ENCODE measurements at places on chromosomes 4 and X.

DNA sequence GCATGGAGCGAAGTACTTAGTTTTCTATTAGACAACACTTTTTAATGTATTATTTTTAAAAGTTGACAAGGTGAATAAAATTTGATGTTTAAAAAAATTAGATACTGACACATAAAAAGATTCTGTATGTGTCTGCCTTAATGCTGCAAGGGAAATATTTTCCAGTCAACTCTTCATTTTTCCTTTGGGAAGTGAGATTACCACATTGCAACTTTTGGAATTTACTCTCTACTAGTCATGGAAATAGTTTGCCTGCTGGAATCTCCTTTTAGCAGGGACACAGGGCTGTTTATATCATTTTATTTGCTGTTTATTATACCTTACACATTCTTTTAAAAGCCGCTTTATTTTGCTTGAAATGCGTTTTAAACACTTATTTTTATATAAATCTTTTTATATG is 135.1 kb downstream of the MID1 start:
- DNase-seq = no peak

DNA sequence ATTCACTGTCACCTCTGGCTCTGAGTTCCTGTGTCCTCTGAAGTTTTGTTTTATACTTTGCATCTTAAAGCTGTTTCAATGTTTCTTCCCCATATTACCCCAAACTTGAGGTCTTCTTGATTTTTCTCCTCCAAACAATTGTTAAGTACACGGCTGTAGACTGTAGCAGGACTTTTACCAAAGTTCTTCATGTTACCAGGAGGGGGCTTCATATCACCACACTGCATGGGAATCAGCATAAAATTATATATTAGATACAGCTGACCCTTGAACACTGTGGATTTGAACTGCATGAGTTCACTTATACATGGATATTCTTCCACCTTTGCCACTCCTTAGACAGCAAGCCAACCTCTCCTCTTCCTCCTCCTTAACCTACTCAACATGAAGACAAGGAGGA is 56.6 kb downstream of the SPATA18 start:
- DNase-seq = no peak

DNA sequence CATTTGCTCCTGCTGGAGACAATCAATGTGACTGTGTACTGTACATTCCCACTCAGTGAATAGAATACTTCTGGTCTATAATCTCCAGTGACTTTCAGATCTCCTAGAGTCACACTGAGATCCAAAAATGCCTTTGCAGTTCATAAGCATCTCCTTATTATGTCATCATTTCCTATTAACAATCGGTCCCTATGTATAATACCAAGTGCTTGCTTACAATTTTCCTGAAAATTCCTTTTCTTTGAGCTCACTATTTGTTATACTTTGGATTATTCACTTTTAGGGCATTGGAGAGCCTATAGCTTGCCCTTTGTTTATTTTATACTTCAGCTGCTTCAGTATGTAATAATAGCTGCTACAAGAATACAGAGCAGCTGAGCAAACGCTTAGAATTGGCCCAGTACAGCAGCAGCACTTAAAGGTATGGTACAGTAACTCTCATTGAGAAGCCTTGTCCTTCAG is 313.0 kb downstream of the DCTD start:
- DNase-seq = peak; percentile 4

GRCh38 chr4:141926406-141926805 is 290.0 kb downstream of the IL15 start:
- no peak for DNase-seq

DNA sequence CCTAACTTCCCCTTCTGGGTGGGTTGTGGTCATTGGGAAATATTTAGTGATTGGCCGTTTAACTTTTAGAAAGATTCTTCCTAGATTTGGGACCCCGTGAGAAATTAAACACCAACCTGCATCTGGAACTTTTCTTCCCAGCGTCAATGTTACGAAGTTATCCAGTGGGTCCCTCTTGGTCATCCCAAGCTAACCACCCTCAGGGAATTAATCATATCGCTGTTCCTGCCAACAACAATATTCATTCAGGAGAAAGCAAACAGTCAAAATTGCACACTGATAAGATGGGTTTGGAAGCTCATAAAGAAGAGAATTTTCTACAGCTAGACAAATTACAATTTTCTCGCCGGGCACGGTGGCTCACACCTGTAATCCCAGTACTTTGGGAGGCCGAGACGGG is 121.2 kb upstream of the STX18 start:
- DNase-seq = no peak

- peak; percentile 21 for DNase-seq
Observed at GRCh38 chr4:52883707-52884669, 21.9 kb downstream of the RASL11B start.

DNA sequence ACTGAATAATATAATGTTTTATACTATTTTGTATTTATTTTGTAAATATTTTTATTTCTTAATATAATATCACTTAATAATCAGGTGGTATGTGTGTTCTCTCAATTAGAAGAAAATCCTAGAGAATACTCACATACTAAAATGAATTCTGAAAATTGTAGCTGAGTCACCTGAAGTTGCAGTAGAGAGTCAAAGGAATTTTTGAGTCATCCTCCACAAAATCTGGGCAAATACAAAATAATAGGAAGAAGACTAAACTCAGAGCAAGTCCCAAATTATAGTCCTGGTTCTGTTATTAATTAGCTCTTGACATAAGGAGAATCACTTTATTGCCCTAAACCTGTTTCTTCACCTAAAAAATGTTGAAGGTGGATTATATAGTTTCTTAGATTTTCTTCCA is 57.8 kb downstream of the SPATA4 start:
- peak; percentile 47 for DNase-seq

- DNase-seq = no peak
Observed at GRCh38 chrX:24662352-24662751, 15.2 kb upstream of the PCYT1B start.

DNA sequence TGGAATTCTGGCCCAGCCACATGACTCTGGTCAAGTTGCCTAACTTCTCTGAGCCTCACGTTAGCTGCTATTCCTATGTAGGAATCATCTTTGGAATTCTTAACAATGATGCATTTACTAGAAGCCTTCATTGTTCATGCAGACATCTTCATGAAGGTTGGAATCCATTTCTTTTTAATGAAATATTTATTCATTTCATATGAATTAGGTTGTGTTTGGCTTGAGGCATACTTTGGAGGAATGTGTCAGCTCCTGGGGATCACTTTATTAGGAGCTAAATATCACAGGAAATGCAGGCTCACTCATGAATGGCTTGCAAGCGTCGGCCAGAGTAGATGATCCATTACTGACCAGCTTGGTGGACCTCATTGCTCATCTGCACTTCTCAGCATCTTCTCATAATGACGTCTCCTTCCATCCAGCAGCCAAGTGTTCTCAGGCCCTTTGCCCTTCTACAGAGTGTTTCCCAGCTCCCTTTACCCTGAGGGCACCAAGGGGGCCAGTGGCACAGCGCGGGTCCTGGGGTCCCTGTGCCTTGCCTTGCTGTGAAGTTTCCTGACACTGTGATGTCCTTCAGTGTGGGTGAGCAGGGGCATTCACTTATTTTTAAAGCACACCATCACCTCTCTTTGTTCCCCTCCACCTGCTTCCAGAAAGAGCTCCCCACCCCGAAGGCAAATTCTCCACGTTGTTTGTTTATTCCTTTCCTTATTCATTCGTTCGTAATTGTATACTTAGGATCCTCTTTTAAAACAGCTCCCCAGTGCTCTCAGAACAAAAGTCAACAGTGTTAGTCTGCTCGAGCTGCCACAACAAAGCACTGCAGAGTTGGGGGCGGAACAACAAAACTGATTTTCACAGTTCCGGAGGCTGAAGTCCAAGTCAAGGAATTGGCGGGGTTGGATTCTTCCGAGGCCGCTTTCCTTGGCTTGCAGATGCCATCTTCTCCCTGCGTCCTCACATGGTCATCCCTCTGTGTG is 106.8 kb downstream of the STK32B start:
- DNase-seq = peak; percentile 29

- DNase-seq = no peak
Observed at GRCh38 chrX:147737690-147738089, 174.0 kb upstream of the FMR1 start.

- DNase-seq = no peak
Observed at GRCh38 chr4:10753336-10753735, 68.8 kb upstream of the CLNK start.

DNA sequence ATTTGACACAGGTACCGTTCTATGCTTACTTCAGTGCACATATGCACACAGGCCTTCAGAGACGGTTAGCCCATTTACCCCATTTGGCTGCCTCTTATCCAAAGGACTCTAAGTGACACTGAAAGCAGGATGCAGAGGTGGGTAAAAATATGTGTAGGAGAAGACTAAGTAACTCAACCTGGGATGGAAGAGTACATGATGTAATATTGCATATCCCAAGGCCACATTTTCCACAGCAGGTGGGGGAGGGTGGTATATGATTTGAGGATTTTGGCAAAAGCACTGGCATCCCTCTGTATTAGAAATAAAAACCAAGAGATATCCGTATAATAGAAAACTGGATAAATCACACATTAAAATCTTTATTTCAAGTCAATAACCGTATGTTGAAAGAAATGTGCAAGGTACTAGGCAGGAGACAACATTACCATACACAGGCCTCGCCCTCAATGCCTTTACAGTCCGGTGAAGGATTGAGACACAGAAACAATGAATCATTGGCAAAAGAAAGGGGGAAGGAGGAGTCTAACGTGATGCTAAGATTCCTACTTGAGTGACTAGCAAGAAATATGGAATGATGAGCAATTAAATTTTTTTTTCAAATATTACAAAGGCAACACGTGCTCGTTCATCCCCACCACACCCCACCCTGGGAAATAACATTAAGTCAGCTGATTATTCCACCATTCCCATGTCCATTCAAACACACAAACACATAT is 161.0 kb upstream of the RASGEF1B start:
- DNase-seq = peak; percentile 92

- no peak for DNase-seq
Observed at GRCh38 chr4:43512253-43512652, 619.7 kb downstream of the GRXCR1 start.

DNA sequence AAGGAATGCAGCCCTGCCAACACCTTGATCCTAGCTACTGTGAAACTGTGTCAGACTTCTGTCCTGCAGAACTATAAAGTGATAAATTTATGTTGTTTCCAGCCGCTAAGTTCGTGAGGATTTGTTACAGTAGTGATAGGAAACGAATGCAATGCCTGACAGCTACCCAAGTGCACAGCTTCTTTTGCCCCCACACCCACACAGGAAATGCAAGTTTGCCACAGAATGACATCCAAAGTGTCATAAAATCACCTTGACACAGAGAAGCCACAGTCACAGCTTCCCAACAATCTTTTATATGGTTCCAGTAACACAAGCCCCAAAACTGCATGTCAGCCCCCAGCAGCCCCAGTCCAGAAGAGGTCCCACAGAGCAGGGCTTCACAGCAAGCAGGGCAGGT is 216.9 kb upstream of the S100G start:
- DNase-seq = no peak

DNA sequence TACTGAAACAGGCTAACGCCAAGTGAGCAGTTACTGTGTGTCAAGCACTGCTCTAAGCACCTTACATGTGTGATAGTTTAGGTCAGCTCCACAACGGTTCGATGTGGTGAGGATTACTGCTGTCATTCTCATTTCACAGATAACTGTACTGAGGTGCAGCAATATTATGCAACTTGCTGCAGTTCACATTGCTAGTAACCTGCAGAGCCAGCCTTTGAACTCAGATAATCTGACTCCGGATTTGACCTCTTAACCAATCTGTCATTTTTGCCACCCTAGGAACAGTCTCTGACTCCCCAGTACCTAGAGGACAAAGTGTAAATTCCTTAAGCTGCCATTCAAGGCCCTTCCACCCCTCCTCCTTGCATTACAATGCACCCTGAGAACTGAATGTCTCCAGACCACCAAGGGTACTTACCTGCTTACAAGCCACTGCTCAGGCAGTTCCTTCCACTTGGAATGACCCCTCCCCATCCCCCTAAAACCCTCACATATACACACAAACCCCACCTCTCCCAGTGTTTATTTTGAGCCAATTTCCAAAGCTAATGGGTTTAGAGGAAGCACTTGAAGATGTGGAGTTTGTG is 24.9 kb downstream of the EFNB1 start:
- DNase-seq = no peak

- DNase-seq = no peak
Observed at GRCh38 chr4:35653451-35653850, 590.9 kb downstream of the ARAP2 start.

DNA sequence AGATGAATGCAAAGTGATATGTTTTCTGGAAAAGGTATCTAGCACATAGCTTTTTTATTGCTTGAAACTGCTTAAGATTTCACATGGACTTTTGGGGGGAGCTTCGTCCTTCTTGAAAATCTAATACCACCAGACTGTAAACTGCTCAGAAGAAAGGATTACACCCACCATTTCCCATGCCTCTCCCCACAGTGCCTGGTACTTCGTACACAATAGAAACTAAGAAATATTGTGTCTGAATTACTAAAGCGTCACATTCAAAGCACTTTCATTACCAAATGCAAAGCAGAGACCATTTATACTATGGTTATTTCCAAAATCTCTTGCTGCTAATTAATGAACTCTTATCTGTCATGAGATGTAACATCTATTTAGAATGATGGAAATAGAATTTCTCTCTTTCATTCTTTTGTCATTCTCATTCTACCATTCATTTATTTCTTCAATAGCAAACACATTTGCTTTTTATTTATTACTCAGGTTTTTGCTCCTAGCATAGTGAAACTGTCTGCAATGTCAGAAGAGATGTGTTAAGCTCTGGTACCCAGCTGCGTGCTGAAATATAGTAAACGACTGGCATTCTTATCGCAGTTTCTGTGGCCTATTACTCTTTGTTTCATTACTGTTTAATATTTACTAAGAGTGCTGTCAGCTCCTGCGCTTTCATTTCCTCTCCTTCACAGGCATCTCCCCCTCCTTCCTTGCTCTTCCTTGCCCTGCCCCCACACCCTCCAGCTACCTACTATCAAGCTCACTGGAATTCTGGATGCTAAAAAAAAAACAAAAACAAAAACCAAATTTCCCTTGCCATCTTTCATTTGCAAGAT is 51.4 kb upstream of the RAPGEF2 start:
- DNase-seq = peak; percentile 48

- DNase-seq = no peak
Observed at GRCh38 chr4:165560941-165561340, 182.1 kb downstream of the CPE start.

DNA sequence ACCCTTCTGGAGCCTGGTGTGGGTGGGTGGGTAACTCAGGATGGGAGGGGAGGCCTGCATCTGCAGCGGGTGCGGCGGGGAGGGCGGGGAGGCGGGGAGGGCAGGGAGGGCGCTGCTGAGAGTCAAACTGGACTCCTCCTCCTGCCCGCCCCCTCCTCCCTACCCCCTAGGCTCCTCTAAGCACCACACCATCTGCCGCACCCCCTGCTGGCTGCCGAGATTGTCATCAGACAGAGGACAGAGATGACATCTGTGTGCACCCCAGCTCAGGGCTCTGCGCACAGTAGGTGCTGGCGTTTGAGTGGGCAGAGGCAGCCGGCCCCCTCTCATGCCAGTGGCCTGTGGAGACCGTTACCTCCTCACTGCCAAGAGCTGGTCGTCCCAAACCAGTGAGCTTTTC is 10.6 kb upstream of the HMX1 start:
- no peak for DNase-seq

DNA sequence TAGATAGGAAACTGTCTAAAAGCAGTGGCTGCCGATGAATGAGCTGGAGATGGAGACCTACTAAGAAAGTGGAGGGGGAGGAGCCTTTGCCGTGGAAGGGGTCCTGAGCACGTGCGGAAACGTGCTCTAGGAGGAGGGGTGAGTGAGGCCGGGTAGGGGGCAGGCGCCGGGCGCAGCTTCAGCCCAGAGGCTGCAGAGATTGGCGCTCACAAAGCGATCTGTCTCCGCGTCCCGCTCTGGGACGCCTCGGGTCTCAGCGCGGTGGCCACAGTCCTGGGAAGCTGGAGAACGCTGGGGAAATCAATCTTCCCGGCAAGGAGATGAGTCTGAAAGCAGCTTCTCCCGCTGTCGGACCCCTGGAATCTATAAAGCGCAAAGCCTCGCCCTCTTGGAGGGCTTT is 444 bp upstream of the ARHGAP6 start:
- peak; percentile 13 for DNase-seq

All from kidney tubule cell (primary cell).